NCI-H1694 treated with DMSO at 0.1 percent for 48 hours (cell line): ENCODE measurements at places on chromosomes 5 and 9.

- no peak for DNase-seq
Observed at GRCh38 chr9:128497824-128498610, 6.5 kb upstream of the GLE1 start.

DNA sequence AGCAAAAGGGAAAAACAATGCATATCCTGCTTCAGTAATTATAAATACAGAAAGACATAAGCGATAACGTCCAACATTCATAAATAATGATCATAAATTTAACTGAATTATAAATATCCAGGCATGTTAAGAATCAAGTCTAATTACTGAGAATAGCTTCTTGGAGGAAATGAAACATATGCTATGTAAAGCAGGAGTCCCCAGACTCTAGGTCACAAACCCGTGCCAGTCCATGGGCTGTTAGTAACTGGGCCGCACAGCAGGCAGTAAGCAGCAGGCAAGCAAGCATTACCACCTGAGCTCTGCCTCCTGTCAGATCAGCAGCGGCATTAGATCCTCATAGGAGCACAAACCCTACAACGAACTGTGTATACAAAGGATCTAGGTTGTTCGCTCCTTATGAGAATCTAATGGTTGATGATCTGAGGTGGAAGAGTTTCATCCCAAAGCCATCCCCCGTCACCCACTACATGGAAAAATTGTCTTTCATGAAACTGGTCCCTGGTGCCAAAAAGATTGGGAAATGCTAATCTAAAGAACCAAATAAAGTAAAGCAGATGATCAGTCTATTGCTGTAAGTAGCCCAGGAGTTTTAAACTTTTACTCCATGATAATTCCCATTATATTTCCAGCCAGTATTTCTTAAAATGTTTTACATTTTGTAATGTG lies 50.4 kb downstream of the CERT1 start:
- no peak for DNase-seq

DNA sequence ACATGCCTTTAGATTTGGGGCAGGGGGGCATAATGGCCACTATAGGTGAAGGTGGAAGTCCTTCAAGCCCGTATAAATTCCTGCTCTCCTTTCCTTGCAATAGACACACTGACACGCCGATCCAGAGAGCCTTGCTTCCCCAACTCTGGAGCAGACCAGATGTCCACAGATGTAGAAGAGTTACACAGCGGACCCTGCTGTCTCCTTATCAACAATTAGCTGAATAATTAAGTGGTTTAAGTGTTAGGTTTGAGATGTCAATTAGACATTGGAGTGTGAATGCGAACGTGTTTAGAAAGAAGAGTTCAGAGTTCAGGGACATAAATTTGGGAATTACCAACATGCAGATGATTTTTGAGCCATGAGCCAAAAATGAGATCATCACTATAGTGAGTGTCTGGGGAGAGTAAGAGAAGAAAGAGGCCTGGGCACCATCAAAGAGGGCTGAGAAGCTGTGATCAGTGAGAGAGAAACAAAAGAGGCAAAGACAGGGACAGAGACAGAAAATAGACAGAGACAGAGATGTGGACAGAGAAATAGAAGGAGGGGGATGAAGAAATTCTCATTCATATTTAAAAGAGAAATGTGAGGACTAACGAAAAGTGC lies 734.4 kb upstream of the ADAMTS16 start:
- no peak for DNase-seq

- DNase-seq: no peak
Observed at GRCh38 chr5:1055896-1056610, 47.5 kb downstream of the NKD2 start.

- peak; percentile 5 for DNase-seq
Observed at GRCh38 chr5:131382407-131383395, 118.8 kb downstream of the CDC42SE2 start.

- DNase-seq: no peak
Observed at GRCh38 chr9:77999231-77999631, 32.4 kb downstream of the GNAQ start.

GRCh38 chr5:140794595-140795258 lies at the start of gene PCDHA2:
Gene PCDHA2, plus strand, starts transcription at chr5:140794852.
- DNase-seq: no peak

DNA sequence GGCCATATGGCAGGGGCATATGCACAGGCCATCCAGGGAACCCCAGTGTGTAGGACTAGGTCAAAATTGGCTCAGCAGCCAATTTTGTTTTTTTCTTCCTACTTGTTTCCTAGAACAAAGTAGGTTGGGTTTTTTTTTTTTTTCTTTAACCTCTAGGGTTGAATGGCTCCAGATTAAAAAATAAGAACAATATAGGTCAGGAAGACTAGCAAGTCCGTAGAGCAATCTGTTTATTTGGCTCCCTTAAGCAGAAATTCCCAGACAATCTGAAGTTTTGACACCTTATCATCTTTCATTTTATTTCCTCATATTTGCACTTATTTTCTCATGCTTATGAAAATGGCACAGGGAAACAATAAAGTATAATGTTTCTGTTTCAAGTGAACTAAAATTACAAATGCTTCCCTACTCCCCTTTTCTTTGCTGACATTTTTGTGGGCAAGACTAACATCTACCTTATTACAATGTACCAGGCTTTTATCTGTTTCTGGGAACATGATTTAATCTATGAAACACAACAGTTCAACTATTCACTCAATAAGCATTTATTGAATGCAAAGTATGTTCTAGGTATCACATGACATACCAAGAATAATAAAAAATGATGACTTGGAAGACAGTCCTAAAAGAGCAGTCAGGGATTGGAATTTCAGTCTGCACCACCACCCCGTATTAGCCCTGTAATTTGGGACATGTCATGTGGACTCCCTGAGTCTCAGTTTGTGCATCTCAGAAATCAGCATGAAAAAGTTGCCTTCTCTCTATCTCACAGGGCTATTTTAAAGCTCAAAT lies 30.5 kb downstream of the TLR4 start:
- DNase-seq: no peak

GRCh38 chr5:9549941-9550340 lies 4.1 kb upstream of the SEMA5A start:
- no peak for DNase-seq

- peak; percentile 5 for DNase-seq
Observed at GRCh38 chr5:177382423-177383029, 1.7 kb upstream of the SLC34A1 start.

- DNase-seq: peak; percentile 45
Observed at GRCh38 chr5:178551059-178551458, 39.1 kb downstream of the COL23A1 start.

- no peak for DNase-seq
Observed at GRCh38 chr5:56594792-56595191, 220.6 kb upstream of the MAP3K1 start.

DNA sequence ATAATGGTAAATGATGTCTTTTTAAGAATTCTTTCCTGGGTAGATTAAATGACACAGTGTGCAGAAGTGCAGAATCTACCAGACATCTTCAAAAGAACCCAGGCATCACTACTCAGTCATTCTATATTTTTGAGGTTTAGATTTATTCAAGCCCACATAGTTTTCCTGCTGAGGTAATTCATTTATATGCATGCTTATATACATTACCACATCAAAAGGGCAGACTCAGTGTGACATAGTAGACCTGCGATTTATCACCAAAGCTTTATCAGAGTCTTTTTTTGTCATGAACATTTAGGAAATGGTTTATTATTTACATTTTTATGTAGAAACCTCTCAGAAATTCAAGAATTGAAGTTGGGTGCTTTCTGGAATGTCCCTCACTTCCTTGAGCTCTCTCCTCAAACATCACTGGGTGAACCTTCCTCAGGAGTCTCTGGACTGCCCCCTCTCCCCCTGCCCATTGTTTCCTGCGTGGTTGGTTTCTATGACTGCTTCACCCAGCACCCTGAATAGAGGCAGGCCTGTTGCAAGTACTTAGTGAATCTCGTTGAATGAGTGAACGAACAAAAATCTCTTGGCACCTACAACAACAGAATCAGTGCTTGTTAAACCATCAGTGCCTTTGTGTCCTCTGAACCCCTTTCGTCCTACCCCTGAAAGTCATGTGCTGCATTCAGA lies 42.5 kb downstream of the ADAMTS16 start:
- no peak for DNase-seq

DNA sequence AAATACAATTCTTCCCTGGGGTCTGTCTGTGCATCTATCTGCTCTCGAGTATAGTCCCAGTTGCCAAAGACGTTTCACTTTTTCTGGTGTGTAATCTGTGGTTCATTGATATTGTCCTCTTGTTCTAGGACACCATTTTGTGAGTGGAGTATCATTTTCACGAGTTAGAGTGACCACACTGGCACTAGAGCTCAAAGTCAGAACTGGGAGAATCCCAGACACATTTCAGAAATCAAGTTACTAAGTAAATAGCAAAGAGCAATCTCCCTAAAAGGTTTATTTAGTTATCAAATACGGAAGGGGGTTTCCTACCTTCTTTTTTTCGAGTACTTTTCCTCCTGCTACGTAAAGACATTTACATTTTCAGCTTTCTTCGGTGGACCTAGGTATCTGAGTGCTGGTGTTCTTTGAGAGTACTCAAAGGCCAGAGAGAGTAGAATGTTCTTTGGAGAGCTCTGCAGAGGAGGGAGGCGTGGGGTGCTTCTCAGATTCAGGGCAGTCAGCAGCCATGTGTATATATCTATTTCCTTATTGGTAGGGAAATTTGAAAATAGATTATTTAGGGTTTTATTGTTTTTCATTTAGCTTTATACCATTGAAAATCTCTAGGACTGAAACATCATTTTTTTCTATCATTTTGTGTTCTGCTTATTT lies 8.9 kb upstream of the HSPA9 start:
- no peak for DNase-seq

DNA sequence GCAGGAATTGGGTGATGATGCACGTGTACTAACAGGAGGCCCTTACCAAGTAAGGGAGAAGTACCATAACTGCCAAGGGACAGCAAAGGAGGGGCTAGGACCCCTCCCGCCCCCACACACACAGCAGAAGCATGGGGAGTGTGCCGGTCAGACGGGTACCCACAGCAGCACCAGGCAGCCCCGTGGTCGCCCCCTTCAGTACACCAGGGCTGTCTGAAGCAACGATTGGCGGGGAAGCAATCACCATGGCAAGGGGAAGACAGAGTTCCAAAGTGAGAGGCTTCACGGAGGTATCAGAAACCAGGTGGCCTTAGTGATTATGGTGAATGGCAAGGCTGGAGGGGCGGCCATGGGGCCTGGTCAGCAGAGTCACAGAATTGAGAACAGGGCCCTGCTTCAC lies 72.2 kb downstream of the CAMSAP1 start:
- no peak for DNase-seq

GRCh38 chr5:60586307-60586901 lies 113.6 kb downstream of the DEPDC1B start:
- DNase-seq: peak; percentile 10

- peak; percentile 21 for DNase-seq
Observed at GRCh38 chr5:170809551-170809950, 26.0 kb downstream of the GABRP start.

GRCh38 chr5:145510769-145511168 lies 324.4 kb downstream of the PRELID2 start:
- DNase-seq: no peak

GRCh38 chr5:36777105-36777757 lies 99.3 kb upstream of the NIPBL start:
- no peak for DNase-seq

DNA sequence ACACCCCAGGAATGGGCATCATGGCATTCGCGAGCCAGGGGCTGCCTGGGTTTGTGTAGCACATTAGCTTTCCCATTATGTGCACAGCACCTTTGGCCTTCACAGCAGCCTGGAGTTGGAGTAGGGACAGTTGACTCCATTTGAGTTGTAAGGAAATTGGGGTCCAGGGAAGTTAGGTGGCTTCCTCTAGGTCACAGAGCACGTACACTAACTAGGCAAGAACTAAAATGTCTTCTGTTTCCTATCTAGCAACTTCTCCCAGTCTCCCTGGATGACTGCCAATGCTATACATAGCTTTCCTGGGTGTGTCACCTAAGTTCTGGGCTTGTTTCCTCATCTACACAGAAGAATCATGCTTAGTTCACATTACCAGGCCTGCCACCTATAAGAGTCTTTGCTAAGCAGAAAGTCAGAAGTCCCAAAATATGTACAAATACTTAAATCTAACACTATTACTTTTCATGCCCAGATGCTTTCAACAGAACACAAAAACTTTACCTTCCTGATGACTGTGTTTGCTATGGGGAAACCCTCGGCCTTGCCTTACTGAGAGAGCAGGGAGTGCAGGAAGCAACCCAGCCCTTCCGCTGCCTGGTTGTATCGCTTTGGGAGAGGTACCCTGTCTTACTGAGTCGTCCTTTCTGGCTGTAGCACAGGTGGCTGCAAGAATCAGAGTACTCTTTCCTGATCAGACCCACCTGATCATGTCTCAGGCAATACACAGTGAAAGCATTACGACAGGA lies 12.0 kb downstream of the MACROH2A1 start:
- no peak for DNase-seq

GRCh38 chr5:175677571-175677970 lies 19.7 kb downstream of the HRH2 start:
- DNase-seq: no peak

DNA sequence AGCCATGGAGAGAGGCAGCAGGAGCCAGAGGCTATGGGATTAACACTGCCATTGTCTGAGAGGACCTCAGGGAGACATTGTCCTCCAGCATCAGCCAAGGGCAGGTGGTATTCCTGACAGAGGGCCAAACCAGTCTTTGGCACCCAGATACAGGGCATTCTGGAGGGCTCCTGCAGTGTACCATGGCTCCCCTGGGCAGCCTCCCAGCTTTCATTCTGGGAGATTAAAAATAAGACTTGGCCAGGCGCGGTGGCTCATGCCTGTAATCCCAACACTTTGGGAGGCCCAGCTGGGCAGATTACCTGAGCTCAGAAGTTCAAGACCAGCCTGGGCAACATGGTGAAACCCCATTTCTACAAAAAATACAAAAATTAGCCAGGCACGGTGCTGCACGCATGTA lies 4.2 kb downstream of the MTAP start:
- no peak for DNase-seq

GRCh38 chr5:176441921-176442323 lies 6.3 kb upstream of the FAF2 start:
- DNase-seq: no peak

DNA sequence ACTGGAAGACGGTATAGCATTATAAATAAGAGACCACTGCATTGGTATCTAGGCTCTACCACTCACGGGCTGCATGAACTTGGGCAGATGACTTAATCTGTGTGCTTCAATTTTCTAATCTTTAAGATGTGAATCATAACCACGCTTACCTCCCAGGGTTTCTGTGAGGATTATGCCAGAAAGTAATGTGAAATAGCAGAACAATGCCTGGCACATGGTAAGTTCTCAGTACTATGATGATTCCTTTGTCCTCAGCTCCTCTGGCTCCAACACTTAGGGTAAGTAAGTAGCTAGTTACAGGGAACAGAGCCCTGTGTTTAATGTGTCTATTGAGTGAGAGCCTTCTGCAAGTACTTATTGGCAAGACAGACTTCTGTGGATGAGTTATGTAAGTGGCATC lies 31.1 kb downstream of the POU4F3 start:
- no peak for DNase-seq

- DNase-seq: no peak
Observed at GRCh38 chr9:99746406-99746805, 75.3 kb upstream of the NR4A3 start.

DNA sequence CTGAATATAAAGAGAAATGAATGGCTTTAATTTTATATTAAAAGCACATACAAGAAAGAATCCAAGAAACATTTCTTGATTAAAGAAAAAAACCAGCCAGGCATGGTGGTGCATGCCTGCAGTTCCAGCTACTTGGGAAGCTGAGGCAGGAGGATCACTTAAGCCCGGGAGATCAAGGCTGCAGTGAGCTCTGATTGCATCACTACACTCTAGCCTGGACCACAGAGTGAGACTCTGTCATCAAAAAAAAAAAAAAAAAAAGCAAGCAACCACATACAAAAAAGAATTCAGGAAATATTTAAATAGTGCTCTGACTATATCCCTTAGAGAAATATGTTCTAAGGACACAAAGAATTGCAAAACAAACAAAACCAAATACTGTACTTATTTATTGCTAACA lies 2.5 kb upstream of the PLAC8L1 start:
- DNase-seq: no peak
